ENCODE measurements at places on chromosomes 13 and 19. TPM values are rescaled to one million over a fixed set of nuclear protein-coding genes. Genes with fewer than 3 reads are reported as not detected.

The TECR gene
- 111 TPM for total RNA-seq

The TNFSF13B gene
- total RNA-seq: 0.43 TPM

The LIPE gene
- 2.4 TPM for total RNA-seq

The ZNF845 gene
- 11.4 TPM for total RNA-seq

The PBX4 gene
- 5.5 TPM for total RNA-seq

The ACER1 gene
- total RNA-seq: not detected

The RNASEH2B gene
- total RNA-seq: 26.9 TPM

The NCAN gene
- total RNA-seq: not detected

The NTF4 gene
- total RNA-seq: 20.8 TPM

The ZNF350 gene
- 10.3 TPM for total RNA-seq

The OR10H1 gene
- not detected for total RNA-seq

The ZNF497 gene
- total RNA-seq: 3.3 TPM

The LHB gene
- total RNA-seq: not detected

The MIDN gene
- 22.0 TPM for total RNA-seq

The APC2 gene
- 0.22 TPM for total RNA-seq

The OLFM4 gene
- not detected for total RNA-seq

The RDH8 gene
- total RNA-seq: not detected

The ZNF577 gene
- 13.0 TPM for total RNA-seq

The SERTM1 gene
- total RNA-seq: not detected

The JAK3 gene
- 6.0 TPM for total RNA-seq

The IZUMO2 gene
- total RNA-seq: 0.39 TPM

The SLC25A41 gene
- total RNA-seq: not detected

The FGF22 gene
- total RNA-seq: 0.39 TPM

The TLE2 gene
- 3.1 TPM for total RNA-seq

The ONECUT3 gene
- total RNA-seq: not detected

The SLITRK6 gene
- 155 TPM for total RNA-seq

The GPR4 gene
- not detected for total RNA-seq

The KLHL1 gene
- total RNA-seq: not detected

The LILRA6 gene
- total RNA-seq: not detected

The PLEKHJ1 gene
- total RNA-seq: 37.3 TPM

The TMEM238 gene
- 0.39 TPM for total RNA-seq

The ZNF836 gene
- total RNA-seq: 27.9 TPM

The LILRA1 gene
- under 0.01 TPM for total RNA-seq
